CD4-positive, alpha-beta T cell (primary cell): ENCODE measurements at places on chromosomes 16 and 17. TPM values are rescaled to one million over a fixed set of nuclear protein-coding genes. Genes with fewer than 3 reads are reported as not detected.

GRCh38 chr17:80102664-80103448 lies 1.5 kb downstream of the GAA start:
- no peak overlapping the region for H3K4me3 ChIP-seq
- no peaks in the 10 kb centered on the region for H3K36me3 ChIP-seq
- no peaks in the 10 kb centered on the region for H3K27me3 ChIP-seq
- no peak for DNase-seq
- H3K4me1 ChIP-seq, result peaks cover 29% of the 10 kb centered on the region

The EPX gene
- total RNA-seq, result not detected

DNA sequence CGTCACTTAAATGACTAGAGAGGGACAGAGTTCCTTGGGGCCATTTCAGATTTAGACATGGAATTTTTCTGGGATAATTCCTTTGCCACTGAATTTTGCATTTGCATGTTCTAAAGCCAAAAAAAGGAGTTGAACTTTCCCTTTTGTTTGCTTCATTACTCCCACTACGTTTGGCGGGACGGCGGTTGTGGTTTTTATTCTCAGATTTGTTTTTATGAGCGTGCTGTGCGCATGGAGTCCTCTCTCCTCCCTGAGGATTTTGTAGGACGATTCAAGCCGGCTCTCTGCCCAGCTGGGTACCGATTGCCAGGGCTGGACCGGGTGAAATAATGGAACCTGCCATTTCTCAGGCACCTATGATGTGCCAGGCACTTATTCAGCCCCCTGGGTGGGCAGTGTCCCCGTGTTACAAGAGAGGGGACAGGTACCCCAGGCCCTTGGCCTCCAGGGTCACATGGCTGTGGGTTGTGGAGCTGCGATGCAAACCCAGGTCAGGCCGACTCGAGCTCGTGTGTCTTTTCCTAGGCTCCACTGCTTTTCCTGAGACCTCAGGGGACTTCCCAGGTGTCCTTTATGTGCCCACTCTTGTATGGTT lies 18.8 kb downstream of the CMIP start:
- H3K27me3 ChIP-seq, result no peaks in the 10 kb centered on the region
- peaks cover 8% of the 10 kb centered on the region for H3K36me3 ChIP-seq
- H3K4me3 ChIP-seq, result no peak overlapping the region

The NPIPB5 gene
- 293 TPM for total RNA-seq

DNA sequence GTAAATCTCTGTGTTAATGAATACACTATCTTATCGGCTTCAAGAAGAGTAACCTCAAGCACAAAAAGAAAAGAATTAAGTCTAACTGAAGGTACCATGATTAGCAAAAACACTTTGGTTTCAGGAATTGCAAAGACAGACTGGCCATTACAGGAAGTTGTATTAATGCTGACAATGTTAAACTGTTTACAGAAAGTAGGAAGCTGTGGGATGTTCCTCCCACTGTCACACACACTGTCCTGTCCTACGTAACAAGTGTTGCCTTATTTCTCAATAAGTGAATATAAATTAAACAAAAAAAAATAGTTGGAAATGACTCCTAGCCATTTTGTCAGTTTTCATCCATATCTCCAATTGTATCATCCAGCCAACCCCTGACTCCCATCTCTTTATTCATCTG lies 8.6 kb downstream of the GNA13 start:
- H3K4me1 ChIP-seq, result peaks cover 53% of the 10 kb centered on the region
- DNase-seq, result no peak
- peak overlapping the region; percentile 42 for H3K27ac ChIP-seq
- peaks cover 64% of the 10 kb centered on the region for H3K36me3 ChIP-seq

GRCh38 chr16:86550281-86550680 lies 4.8 kb downstream of the MTHFSD start:
- no peak for DNase-seq
- no peaks in the 10 kb centered on the region for H3K27me3 ChIP-seq
- H3K4me1 ChIP-seq, result peaks cover 16% of the 10 kb centered on the region
- peaks cover 38% of the 10 kb centered on the region for H3K36me3 ChIP-seq
- no peak overlapping the region for H3K4me3 ChIP-seq

- no peak within 1 kb of the TSS for H3K27ac ChIP-seq
- H3K27me3 ChIP-seq, result no peaks in the 10 kb centered on the region
- H3K4me1 ChIP-seq, result no peaks in the 10 kb centered on the region
- H3K36me3 ChIP-seq, result no peaks in the 10 kb centered on the region
- no peak for DNase-seq
Measured at GRCh38 chr16:29777576-29778350, at the start of gene ZG16. ZG16 (plus strand) TSS chr16:29778256; CDS start chr16:29779267, 1,011 bp downstream.

DNA sequence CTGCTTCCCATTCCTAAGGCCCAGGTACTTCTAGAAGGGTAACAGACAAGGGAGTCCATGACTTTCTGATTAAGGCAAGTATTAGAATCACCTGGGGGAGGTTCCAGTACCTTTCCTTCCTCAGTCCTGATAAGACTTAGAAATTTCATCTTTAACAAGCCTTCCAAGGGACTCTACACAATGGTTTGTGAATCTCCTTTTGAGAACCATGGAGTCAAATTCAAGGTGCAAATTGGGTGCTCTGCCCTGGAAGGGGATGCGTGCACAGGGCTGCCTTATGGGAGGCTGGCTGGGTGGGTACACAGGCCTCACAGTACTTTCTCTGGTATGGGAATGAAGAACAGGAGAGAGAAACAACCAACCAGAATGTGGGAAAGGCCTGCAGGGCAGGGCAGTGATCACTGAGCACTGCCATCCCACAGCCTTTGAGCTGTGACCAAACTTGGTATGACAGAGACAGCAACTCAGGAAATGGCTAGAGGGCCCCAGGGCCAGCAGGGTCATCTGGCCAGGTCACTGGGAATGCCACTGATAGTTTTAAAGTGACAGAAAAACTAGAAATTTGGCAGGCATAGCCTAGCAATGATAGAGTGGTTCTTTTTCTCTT lies 3.6 kb upstream of the TMIGD1 start:
- H3K27me3 ChIP-seq, result no peaks in the 10 kb centered on the region
- H3K27ac ChIP-seq, result no peak overlapping the region
- no peaks in the 10 kb centered on the region for H3K36me3 ChIP-seq
- DNase-seq, result no peak

DNA sequence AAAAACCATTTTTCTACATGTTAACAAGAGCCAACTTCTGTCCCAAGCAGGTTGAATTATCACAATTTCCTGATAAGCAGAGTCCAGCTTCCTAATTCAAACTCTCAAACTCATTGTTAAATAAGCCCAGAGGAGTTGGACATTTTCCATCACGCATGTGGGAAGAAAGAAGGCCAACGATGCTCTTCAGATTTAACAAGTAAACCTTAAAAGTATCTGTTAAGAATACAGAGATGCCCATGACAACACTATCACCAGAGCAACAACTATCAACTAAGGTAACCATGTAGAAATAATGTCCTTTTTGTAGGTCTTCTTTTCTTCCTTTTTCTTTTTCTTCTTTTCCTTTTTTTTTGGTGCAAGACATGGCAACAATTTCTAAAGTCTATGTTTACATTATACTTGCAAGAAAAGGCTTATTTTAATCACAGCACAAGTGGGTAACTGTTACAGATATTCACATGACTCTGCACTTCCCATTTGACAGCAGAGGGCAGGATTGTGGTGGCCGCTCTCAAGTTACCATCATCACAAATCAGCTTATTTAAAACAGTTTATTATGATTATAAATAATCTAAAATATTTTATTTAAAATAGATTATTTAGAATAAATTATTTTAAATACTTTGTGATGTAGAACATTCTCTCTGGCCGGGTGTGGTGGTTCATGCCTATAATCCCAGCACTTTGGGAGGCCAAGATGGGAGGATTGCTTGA lies 35.7 kb upstream of the DHRS7B start:
- no peak overlapping the region for H3K4me3 ChIP-seq
- H3K27ac ChIP-seq, result no peak overlapping the region
- H3K27me3 ChIP-seq, result no peaks in the 10 kb centered on the region
- no peaks in the 10 kb centered on the region for H3K36me3 ChIP-seq
- no peak for DNase-seq

- H3K4me3 ChIP-seq, result no peak overlapping the region
- no peaks in the 10 kb centered on the region for H3K36me3 ChIP-seq
- H3K4me1 ChIP-seq, result no peaks in the 10 kb centered on the region
- no peak overlapping the region for H3K27ac ChIP-seq
Measured at GRCh38 chr17:73795730-73796129, 151.5 kb upstream of the SDK2 start.

The ZG16 gene
- not detected for total RNA-seq

The EVI2B gene
- 102 TPM for total RNA-seq

The CFDP1 gene
- 23.0 TPM for total RNA-seq

DNA sequence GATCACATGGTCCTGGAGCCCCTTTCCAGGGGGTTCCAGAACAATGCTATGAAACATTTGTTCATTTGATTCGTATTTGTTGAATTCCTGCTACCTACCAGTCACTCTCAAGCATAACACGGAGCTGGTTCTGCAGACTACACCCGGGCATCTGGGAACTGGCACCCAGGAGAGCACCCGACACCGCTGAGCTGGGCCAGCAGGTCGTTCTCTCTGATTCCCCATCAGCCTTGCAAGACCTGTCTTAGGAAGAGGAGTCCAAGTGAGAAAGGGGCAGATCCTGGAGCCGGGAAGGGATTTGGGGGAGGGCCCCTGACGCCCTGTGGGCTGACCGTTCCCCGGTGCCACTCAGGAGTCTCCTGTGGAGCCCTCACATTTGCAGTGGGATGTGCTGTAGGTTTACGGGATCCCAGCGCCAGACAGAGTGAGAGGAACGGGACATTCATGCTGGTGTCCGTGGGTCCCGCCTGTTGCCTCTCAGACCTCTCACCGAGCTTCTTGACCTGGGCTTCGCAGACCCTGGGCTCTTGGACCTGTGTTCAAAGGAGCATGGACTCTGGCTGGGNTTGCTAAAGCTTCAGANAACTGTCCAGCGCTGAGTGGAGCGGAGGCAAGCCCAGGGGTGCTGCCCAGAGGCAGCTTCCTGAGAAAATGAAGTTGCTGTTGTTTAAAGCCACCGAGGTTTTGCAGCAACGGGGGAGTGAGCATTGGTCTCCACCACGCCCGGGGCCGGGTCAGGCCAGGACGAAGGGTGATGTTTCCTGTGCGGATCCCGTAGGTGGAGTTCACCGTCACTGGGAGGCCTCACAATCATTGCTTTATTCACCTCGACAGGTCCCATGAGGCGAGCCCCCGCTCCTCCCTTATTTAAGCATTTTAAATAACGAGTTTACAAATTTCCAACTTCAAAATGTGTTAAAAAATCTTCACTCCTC lies 49.2 kb downstream of the METRNL start:
- peaks cover 24% of the 10 kb centered on the region for H3K4me1 ChIP-seq
- no peak for DNase-seq
- H3K27me3 ChIP-seq, result peaks cover 10% of the 10 kb centered on the region
- no peak overlapping the region for H3K27ac ChIP-seq
- no peak overlapping the region for H3K4me3 ChIP-seq
- no peaks in the 10 kb centered on the region for H3K36me3 ChIP-seq

GRCh38 chr16:8751481-8752311 lies 45.7 kb downstream of the TMEM186 start:
- peaks cover 12% of the 10 kb centered on the region for H3K36me3 ChIP-seq
- H3K27ac ChIP-seq, result no peak overlapping the region
- no peaks in the 10 kb centered on the region for H3K4me1 ChIP-seq

The ABCA5 gene
- total RNA-seq, result 33.4 TPM

DNA sequence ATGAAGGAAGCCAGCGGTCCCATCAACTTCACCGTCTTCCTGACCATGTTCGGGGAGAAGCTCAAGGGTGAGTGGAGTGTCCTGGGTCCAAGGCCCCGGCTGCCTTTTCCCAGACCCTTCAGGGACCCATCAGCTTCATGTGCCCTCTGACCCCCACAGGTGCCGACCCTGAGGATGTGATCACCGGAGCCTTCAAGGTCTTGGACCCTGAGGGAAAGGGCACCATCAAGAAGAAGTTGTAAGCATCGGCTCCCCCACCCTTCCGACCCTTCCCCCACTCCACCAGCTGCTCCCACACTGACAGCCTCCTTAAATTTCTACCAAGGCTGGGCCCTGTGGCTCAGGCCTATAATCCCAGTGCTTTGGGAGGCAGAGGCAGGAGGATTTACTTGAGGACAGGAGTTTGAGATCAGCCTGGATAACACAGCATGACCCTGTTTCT lies 1.9 kb downstream of the MYL11 start:
- peaks cover 25% of the 10 kb centered on the region for H3K36me3 ChIP-seq
- peak overlapping the region; percentile 100 for H3K27ac ChIP-seq
- H3K27me3 ChIP-seq, result no peaks in the 10 kb centered on the region
- no peak for DNase-seq
- peaks cover 67% of the 10 kb centered on the region for H3K4me1 ChIP-seq

The SPATA20 gene
- 10.2 TPM for total RNA-seq

The KCNJ2 gene
- total RNA-seq, result not detected

GRCh38 chr16:9091867-9092281 lies 430 bp downstream of the HAPSTR1 start:
- H3K27ac ChIP-seq, result peak overlapping the region; percentile 90
- peak; percentile 37 for DNase-seq
- peaks cover 36% of the 10 kb centered on the region for H3K36me3 ChIP-seq
- H3K27me3 ChIP-seq, result no peaks in the 10 kb centered on the region

DNA sequence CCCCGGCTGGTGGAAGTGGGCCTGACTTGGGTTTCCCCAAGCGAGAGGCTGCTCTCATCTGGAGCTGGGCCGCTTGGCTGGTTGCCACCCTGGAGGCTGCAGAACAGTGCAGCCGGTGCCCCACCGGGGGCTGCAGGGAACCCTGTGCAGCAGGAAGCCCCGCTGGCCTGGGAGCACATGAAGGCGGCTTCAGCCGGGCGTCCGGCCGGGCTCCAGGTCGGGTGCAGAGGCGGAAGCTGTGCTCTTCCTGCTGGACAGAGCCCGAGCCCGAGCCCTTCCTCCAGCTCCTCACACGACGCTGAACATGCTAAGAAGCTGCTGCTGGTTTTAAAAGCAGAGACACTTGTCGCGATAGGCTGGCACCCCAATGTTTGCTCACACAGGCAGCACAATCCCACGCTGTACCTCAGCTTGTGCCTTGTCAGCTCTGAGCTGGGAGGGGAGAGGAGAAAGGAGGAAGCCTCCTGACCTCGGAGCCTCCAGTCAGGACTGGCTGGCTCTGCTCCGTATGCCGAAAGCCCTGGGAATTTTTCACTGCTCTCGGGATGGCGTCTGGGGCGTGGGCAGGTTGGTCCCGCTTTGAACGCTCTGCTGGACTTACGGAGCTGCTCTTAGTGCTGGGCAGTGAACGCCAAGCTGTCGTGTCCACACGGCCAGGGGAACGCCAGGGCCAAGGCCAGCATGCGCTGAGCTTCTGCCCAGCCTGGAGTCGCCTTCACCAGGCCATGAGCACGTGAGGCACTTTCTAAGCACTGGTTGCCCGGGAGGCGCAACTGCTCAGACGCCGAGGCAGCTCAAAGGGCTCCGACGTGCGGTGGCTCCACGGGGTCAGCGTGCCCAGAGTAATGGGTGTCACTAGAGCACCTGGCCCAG lies 8.8 kb downstream of the CDK5R1 start:
- peaks cover 64% of the 10 kb centered on the region for H3K4me1 ChIP-seq
- no peaks in the 10 kb centered on the region for H3K36me3 ChIP-seq

The KRT40 gene
- not detected for total RNA-seq

The ACSM2A gene
- not detected for total RNA-seq

- H3K4me1 ChIP-seq, result no peaks in the 10 kb centered on the region
- DNase-seq, result no peak
- H3K36me3 ChIP-seq, result no peaks in the 10 kb centered on the region
- H3K4me3 ChIP-seq, result no peak overlapping the region
- H3K27ac ChIP-seq, result no peak overlapping the region
Measured at GRCh38 chr17:46869296-46869695, 17.9 kb downstream of the WNT9B start.

GRCh38 chr16:48542020-48542473 lies 67.9 kb downstream of the N4BP1 start:
- peaks cover 50% of the 10 kb centered on the region for H3K36me3 ChIP-seq
- peak; percentile 35 for DNase-seq
- no peak overlapping the region for H3K27ac ChIP-seq
- H3K4me3 ChIP-seq, result no peak overlapping the region
- H3K4me1 ChIP-seq, result peaks cover 4% of the 10 kb centered on the region

GRCh38 chr17:28078341-28079229 lies 36.1 kb downstream of the NLK start:
- H3K36me3 ChIP-seq, result no peaks in the 10 kb centered on the region
- no peak overlapping the region for H3K27ac ChIP-seq
- no peaks in the 10 kb centered on the region for H3K4me1 ChIP-seq
- no peaks in the 10 kb centered on the region for H3K27me3 ChIP-seq
- DNase-seq, result no peak
